ENCODE measurements at places on chromosomes 12 and 14. TPM values are rescaled to one million over a fixed set of nuclear protein-coding genes. Genes with fewer than 3 reads are reported as not detected.

ANO2 gene
- 5.5 TPM for total RNA-seq

OAS2 gene
- total RNA-seq: not detected

GRCh38 chr12:103680591-103681141 lies 93.6 kb downstream of the STAB2 start:
- H3K27me3 ChIP-seq: no peaks in the 10 kb centered on the region
- no peaks in the 10 kb centered on the region for H3K4me1 ChIP-seq

DNA sequence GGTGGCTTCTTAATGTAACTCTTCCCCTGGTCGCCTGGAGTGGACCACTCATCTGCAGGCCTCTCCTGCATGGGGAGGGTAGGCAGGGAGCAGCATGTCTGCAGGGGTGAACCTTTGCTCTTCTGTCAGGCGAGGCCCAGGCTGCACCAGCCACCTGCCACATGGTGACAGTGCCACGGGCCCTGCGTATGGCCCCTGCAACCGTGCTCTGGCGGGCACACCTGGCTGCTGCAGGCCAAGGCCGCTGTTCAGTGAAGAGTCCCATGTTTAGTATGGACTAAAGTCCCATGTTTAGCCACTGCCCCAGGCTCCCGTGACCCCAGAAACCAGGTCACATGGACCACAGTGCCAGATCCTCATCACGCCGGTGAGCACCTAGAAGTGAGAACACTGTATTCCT lies 187.0 kb downstream of the ADGRD1 start:
- DNase-seq: no peak
- H3K4me1 ChIP-seq: no peaks in the 10 kb centered on the region
- H3K27me3 ChIP-seq: no peaks in the 10 kb centered on the region
- no peak overlapping the region for H3K4me3 ChIP-seq

DNA sequence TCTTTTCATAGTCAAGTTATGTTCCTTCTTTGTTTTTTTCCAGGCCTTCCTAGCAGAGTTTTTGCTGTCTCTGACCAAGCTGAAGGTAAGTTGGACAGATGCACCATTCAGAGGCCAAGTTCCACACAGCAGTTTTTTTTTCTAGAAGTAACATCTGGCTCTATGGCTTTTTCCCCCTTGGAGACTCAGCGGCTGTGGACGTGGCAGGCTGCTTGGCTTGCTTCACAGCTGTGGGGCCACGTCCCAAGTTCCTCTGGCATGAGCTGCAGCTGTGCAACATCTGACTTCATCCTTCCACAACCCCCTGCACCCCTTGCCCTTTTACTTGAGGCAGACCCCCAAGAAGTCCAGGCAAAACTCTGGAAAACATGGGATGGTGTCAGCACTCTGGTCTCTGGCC lies 24.2 kb upstream of the RHOJ start:
- no peak for DNase-seq
- H3K36me3 ChIP-seq: no peaks in the 10 kb centered on the region
- H3K27ac ChIP-seq: no peak overlapping the region
- H3K27me3 ChIP-seq: no peaks in the 10 kb centered on the region
- no peaks in the 10 kb centered on the region for H3K4me1 ChIP-seq

DNA sequence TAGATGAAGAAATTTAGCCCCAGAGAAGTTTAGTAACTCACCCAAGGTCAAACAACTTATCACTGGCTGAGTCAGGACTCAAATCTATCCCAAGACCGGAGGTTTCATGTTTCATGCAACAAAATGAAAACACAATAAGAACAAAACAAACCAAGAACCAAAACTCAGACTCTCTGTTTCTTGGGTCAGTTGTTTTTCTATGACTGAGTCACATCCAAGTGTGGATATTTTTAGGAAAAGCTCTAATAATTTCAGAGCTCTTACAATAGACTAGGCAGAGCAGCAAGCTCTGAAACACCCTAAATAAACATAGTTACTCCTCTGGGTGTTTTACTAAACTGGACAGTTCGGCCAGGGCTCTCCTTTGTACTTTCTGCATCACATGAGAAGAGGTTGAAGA lies 87.6 kb upstream of the PRB2 start:
- H3K4me3 ChIP-seq: no peak overlapping the region
- no peak overlapping the region for H3K27ac ChIP-seq
- no peaks in the 10 kb centered on the region for H3K36me3 ChIP-seq

KRT83 gene
- total RNA-seq: not detected

DNA sequence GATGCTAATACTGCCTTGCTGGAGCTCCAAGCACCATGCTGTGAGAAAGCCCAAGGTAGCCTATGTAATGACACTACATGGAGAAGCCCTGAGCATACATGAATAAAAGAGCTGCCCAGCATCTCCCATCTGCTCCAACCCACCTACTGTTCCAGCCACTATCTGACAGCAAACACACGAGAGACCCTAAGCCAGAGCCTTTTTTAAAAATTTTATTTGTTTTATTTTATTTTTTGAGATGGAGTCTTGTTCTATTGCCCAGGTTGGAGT lies 95.2 kb upstream of the PRICKLE1 start:
- peaks cover 8% of the 10 kb centered on the region for H3K4me1 ChIP-seq
- H3K36me3 ChIP-seq: no peaks in the 10 kb centered on the region
- no peak overlapping the region for H3K27ac ChIP-seq
- H3K27me3 ChIP-seq: no peaks in the 10 kb centered on the region
- no peak for DNase-seq
- no peak overlapping the region for H3K4me3 ChIP-seq

- no peaks in the 10 kb centered on the region for H3K27me3 ChIP-seq
- no peak for DNase-seq
- peaks cover 13% of the 10 kb centered on the region for H3K36me3 ChIP-seq
- no peaks in the 10 kb centered on the region for H3K4me1 ChIP-seq
- no peak overlapping the region for H3K4me3 ChIP-seq
Observed at GRCh38 chr14:34536951-34537676, 2.4 kb downstream of the EAPP start.

DNA sequence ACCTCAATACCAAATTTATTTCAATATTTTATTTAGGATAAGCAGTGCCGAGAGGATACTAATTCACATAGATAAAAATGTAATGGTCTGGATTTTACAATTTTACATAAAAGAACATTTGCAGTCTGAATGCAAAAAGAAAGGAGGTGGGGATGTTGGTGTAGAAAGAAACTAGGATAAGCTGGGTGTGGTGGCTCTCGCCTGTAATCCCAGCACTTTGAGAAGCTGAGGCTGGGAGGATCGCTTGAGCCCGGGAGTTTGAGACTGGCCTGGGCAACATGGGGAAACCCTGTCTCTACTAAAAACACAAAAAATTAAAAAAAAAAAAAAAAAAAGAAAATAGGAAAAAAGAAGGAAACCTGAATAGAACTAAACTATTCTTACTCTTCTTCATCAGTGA lies 16.9 kb downstream of the SYCP3 start:
- no peak overlapping the region for H3K27ac ChIP-seq
- no peaks in the 10 kb centered on the region for H3K36me3 ChIP-seq
- H3K27me3 ChIP-seq: no peaks in the 10 kb centered on the region
- H3K4me1 ChIP-seq: no peaks in the 10 kb centered on the region
- no peak for DNase-seq

DNA sequence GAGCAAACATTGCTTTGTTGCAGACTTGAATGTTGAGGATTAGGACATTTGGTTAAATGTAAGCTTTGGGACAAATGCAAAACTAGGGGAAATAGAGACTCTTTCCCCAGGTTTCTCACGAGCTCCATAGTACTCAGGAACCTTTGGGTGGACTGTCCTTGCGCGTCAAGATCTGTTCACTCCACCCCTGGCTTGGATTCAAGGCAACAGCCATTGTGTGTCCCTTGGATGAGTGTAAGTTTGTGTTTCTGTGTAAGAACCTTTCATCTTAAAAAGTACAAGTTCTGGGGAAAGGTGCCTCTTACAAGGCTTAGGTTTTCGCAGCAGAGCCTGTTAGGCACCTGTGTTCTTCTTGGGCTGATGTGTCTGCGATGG lies 3.7 kb downstream of the SUSD6 start:
- DNase-seq: no peak
- no peaks in the 10 kb centered on the region for H3K36me3 ChIP-seq
- no peak overlapping the region for H3K4me3 ChIP-seq
- no peaks in the 10 kb centered on the region for H3K27me3 ChIP-seq
- no peak overlapping the region for H3K27ac ChIP-seq
